ENCODE measurements at places on chromosomes 2 and 18.

GRCh38 chr18:45349467-45349866, 265.8 kb upstream of the SLC14A2 start:
- DNase-seq = no peak

DNA sequence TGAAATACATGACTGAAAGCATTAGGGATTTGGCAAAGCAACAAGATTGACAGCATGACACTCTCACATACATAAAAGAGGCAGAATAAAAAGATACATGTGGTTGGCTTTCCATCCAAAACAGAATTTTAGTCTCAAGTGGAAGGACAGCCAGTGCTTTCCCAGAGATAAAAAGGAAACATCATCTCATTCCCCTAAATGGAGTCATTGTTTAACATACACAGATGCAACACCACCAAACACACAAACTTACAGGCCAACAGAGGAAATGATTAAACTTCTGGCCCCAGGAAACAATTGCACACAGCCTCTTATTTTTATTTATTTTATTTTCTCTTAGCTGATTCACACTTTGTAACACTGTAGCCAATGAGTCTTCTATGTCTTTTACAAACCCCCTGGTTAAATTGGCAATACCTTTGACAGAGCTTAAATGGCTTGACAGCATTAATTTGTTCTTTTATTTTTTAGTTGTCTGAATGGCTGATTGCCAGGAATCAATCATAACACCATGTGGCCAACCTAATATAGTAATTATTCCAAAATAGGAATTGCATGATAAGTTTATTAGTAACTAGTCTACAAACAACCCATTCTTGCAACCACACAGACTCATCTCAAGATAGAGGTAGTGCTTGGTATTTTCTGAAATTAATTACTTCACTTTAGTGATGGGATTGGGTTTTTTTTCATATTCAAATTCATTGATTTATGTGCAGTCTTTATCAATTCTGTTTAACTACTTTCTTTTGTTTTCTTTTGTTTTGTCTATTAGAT, 190.5 kb downstream of the RND3 start:
- DNase-seq = no peak

GRCh38 chr2:161381546-161381945, 34.6 kb upstream of the TBR1 start:
- no peak for DNase-seq

GRCh38 chr18:33666915-33667314, 88.9 kb downstream of the ASXL3 start:
- DNase-seq = no peak

DNA sequence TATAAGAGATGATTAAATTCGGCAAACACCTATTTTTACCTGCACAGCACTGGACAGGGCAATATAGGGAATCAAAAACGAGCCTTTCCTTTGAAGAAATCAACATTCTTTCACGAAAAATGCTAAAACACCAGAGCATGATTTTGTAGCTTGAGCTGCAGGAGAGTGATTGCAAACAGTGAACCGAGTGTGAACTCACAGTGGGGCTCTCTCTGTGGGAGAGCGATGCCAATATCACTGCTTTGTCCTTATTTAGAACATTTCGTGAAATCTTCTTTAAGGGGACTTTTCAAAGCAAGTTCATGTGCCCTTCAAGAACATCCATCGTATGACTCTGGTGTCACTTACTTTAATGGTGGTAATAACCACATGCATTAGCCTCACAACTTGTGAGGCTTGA, 238.8 kb downstream of the CD226 start:
- no peak for DNase-seq

DNA sequence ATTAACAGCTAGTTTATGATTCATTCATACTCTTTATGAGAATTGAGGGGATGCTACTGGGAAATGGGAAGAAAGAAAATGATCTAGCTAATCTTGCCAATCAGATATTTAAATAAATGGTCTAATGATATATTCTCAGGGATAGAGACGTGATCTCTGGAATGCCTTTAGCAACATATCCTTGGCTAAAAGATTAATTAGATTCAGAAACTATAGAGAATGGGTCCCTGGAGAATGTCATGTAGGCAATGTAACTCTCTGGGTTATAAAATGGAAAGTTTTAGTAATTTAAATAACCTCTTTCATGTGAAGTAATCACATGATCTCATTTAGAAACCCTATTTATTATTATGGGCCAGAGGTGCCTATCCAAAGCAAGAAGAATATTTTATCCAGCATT, 771.0 kb upstream of the CDH2 start:
- DNase-seq = no peak

GRCh38 chr2:204643326-204643725, 98.1 kb downstream of the PARD3B start:
- DNase-seq = no peak

DNA sequence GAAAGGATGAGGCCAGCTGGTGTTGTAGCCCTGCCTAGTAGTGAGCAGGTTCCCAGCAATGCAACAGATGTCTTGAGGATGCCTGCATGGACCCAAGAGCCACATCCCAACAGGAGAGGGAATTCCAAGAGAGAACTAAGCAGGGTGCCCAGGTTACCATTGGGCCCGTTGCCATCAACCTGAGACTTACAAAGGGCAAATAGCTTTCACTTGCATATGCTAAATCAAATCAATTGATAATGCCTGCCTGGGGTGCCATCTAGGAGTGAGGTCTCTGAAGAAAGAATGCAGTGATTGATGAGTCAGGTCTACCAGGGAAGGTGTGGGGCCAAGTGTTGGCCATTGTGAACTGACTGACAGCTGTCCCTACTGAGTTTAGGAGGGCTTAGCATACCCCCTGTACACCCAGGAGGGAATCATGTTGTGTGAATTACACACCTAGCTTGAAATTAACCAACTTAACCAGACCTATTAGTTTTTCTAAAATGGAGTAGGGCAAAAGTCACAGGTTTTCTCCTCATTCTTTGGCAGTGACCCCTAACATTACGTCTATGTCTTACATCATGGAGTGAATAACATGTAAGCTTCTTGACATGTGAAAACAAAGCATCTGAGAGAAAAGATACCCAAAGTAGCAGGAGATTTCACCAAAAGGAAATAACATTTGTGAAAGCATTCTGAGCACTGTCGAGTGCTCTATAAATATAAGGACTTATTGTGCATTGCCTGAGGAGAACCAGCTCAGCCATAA, 32.3 kb downstream of the FHOD3 start:
- DNase-seq = no peak

DNA sequence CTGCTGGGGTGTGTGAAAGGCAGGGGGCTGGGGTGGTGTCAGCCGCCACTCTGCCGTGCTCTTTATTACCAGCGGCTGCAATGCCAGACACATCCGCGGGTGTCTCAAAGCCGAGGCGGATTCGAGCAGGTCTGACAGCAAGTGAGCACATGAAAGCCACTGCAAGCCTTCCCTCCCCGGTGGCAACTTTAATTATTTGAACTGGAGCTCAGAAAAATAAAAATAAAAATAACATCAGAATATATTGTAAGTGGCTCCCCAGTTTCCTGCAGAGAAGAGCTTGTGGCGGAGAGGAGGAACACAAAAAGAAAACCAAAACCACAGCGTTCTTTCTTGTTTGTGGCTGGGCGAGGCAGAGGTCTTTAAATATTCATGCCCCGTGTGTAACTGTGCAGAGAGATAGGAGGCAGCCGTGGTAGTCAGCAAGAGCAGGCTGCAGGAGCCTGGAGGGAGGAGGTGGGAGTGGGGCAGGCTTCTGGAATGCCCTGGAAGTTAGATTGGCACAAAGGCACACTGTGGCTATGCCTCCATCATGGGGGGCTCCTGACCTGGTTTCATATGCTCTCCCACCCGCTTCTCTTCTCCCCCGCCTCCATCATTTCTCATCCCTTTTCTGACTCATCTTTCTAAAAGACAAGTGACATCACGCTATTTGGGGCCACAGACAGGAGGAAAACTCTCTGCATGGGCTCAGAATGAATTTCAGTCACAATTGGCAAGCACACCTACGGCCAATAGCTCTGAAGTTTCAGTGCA, 199.8 kb downstream of the CLIP4 start:
- DNase-seq = no peak

- DNase-seq = no peak
These were observed 17.4 kb upstream of the MOCOS start for GRCh38 chr18:36169938-36170337.
